Thoracic aorta (tissue), 2 donors: ENCODE measurements at places on chromosomes 13 and 19. TPM values are rescaled to one million over a fixed set of nuclear protein-coding genes. Genes with fewer than 3 reads are reported as not detected.

GRCh38 chr19:47303966-47304365 lies 5.7 kb upstream of the C5AR1 start:
- H3K27me3 ChIP-seq: no peaks in the 10 kb centered on the region
- H3K36me3 ChIP-seq: no peaks in the 10 kb centered on the region
- H3K4me3 ChIP-seq: no peak overlapping the region

DNA sequence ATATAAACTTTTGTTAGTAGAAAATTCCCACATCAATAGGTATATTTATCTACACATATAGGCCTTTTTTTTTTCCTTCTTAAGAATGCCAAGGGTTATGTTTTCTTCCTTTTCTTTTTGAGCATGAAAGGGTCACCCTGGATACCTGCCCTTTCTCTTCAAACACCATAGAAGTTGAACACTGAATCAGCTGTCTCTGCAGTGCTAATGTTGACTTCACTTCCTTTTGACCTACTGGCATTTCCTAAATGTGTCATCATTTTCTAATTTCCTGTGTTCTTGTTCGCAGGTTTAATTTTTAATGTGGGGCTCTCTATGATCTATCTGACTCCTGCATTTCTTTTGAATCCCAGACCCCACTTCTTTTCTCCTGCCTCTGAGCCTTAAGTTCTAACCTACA lies 532.0 kb downstream of the GPC6 start:
- no peaks in the 10 kb centered on the region for H3K27me3 ChIP-seq
- no peak overlapping the region for H3K4me3 ChIP-seq
- DNase-seq: no peak
- H3K27ac ChIP-seq: no peak overlapping the region
- H3K4me1 ChIP-seq: no peaks in the 10 kb centered on the region
- H3K36me3 ChIP-seq: no peaks in the 10 kb centered on the region

DNA sequence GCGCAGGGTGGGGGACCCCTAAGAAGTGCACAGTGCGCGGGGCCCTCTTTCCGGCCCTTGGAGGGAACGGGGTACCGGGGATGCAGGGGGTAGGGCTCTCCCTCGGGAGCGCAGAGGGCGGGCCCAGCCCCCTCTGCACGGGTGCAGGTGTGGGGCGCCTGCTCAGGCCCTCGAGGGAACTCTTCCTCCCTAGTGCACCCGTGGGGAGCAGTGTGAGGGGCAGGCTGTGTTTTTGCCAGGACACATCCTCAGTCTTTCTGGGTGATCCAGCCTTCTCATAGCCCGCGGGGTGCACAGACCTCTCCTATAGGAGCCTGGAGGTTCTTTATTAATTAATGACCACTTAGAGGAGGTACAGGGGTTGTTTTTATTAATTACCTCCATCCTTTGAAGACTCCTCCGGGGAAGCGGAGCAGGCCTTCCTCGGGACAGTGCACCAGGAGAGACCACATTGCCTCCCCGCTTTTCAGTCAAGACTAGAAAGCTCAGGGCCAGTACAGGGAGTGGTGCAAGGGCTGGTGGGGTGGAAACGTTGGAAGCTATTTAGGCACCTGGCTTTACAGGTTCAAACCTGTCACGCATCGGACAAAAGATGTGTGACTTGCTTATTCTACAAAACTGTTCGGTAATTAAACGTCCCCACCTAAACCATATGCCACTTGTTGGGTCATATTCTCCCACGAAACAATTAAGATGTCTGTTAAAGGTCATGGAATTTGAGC lies 598 bp upstream of the GJB6 start:
- no peak for DNase-seq
- peak overlapping the region; percentile 49 for H3K4me3 ChIP-seq
- no peak overlapping the region for H3K27ac ChIP-seq
- H3K4me1 ChIP-seq: peaks cover 7% of the 10 kb centered on the region
- H3K36me3 ChIP-seq: no peaks in the 10 kb centered on the region

DNA sequence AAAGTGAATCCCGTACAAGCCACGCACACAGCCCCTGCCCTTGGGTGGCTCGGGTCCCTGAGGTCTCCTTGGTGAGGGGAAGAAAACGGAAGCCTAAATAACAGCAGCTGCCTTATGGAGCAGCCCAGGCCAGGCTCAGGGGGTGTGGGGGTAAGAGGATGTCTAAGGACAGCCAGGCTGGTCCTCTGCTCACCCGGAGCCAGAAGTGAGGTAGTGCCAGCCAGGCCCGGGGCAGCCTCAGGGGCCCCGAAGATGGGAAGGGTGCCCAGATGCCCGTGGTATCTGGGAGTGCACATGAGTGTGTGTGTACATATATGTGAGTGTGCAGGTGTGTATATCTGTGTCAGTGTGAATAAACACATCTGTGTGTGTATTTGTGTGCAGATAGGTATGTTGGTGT lies 38.4 kb upstream of the PEPD start:
- H3K4me3 ChIP-seq: no peak overlapping the region
- H3K4me1 ChIP-seq: no peaks in the 10 kb centered on the region
- no peaks in the 10 kb centered on the region for H3K36me3 ChIP-seq
- H3K27me3 ChIP-seq: no peaks in the 10 kb centered on the region
- H3K27ac ChIP-seq: no peak overlapping the region
- DNase-seq: no peak

GRCh38 chr13:79642596-79642995 lies 161.6 kb downstream of the NDFIP2 start:
- no peaks in the 10 kb centered on the region for H3K36me3 ChIP-seq
- H3K4me1 ChIP-seq: no peaks in the 10 kb centered on the region
- DNase-seq: no peak
- H3K27ac ChIP-seq: no peak overlapping the region
- no peak overlapping the region for H3K4me3 ChIP-seq
- H3K27me3 ChIP-seq: no peaks in the 10 kb centered on the region

- H3K27me3 ChIP-seq: no peaks in the 10 kb centered on the region
- H3K36me3 ChIP-seq: peaks cover 14% of the 10 kb centered on the region
- peaks cover 19% of the 10 kb centered on the region for H3K4me1 ChIP-seq
- H3K27ac ChIP-seq: peak overlapping the region; percentile 91
- peak overlapping the region; percentile 73 for H3K4me3 ChIP-seq
Observed at GRCh38 chr19:19032420-19033175, 719 bp downstream of the SUGP2 start.

DNA sequence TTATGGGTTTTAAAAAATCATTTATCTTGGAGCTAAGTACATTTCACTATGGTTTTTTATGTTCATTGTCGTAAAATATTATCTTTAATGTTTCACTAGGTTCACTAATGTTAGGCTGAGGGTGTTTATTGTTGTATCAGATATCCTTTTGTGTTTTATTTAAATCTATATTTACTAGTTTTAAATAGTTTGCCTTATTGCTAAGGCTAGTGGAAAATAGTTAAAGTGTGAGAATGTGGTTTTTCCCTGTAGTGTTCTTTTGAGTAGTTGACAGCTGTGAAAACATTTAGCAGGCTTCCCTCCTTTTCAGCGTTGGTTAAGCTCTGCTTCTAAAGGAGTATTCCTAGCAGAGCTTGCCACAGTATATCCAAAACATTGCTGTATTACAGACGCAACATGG lies 139.0 kb downstream of the TM9SF2 start:
- H3K4me3 ChIP-seq: no peak overlapping the region
- H3K27me3 ChIP-seq: no peaks in the 10 kb centered on the region
- H3K27ac ChIP-seq: no peak overlapping the region
- H3K36me3 ChIP-seq: no peaks in the 10 kb centered on the region
- DNase-seq: no peak
- peaks cover 8% of the 10 kb centered on the region for H3K4me1 ChIP-seq

DNA sequence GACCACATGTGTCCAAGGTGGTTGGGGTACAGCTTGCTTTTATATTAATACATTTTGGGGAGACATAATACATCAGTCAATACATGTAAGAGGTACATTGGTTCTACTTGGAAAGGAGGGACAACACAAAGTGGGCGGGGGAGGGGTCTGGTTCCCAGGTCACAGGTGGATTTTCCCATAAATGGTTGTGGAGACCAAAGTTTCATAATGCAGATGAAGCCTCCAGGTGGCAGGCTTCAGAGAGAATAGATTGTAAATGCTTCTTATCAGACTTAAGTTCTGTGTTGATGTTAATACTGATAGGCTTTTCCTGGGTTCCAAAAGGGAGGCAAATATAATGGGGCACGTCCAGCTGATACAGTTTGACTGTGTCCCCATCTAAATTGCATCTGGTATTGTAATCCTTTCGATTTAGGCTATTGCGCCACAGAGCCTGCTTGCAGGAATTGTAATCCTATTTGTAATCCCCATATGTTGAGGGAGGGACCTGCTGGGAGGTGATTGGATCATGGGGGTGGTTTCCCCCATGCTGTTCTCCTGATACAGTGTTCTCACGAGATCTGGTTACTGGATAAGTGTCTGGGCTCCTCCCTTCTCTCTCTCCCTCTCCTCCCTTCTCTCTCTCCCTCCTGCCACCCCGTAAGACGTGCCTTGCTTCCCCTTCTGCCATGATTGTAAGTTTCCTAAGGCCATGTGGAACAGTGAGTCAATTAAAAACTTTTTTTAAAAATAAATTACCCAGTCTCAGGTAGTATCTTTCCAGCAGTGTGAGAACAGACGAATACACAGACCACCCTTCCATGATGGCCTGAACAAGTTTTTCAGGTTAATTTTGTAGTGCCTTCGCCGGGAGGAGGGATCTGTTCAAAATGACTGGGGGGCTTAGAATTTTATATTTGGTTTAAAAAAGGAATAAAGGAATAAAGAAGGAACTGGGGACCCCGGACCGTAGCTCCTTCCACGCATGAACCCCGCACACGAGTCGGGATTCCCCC lies 44.9 kb downstream of the ZNF823 start:
- no peak overlapping the region for H3K27ac ChIP-seq
- H3K4me3 ChIP-seq: peak overlapping the region; percentile 80
- H3K4me1 ChIP-seq: peaks cover 9% of the 10 kb centered on the region
- H3K36me3 ChIP-seq: no peaks in the 10 kb centered on the region
- no peak for DNase-seq

GRCh38 chr19:42380155-42380554 lies 9.9 kb downstream of the CNFN start:
- no peaks in the 10 kb centered on the region for H3K4me1 ChIP-seq
- no peaks in the 10 kb centered on the region for H3K27me3 ChIP-seq
- H3K4me3 ChIP-seq: no peak overlapping the region

GRCh38 chr13:30053939-30054338 lies 203.5 kb upstream of the UBL3 start:
- no peaks in the 10 kb centered on the region for H3K27me3 ChIP-seq
- no peak overlapping the region for H3K4me3 ChIP-seq
- DNase-seq: no peak
- H3K36me3 ChIP-seq: no peaks in the 10 kb centered on the region

DNA sequence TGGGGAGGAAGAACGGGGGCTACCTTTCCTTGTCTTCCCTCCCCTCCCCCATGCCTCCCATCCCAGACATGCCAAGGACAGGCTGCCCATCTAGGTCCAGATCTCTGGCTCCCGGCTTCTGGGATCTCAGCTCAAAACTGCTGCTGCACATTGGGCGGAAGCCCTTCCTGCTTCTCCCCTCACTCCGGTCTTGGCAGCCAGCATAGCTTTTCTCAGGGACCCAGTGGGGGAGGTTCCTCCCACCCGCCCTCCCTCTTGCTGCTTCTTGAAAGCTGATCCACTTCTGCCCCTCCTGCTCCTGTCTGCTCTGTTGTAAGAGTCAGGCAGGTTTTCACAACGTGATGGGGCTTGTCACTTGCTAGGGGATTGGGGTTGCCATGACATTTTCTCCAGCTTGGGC lies 21.7 kb upstream of the RNF17 start:
- no peak overlapping the region for H3K4me3 ChIP-seq
- H3K36me3 ChIP-seq: no peaks in the 10 kb centered on the region
- DNase-seq: no peak
- H3K4me1 ChIP-seq: peaks cover 4% of the 10 kb centered on the region

DNA sequence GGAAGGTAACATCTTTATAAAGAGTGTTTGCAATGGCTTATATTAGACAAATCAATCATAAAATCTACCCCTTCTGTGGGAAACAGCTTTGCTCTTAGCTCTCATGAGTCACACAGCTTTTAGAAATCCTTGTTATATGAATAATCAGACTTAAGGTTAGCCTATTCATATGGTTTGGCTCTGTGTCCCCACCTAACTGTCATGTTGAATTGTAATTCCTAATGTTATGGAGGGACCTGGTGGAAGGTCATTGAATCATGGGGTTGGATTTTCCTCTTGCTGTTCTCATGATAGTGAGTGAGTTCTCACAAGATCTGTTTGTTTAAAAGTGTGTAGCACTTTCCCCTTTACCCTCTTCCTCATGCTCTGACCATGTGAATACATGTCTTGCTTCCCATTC lies 704.2 kb upstream of the KLHL1 start:
- no peaks in the 10 kb centered on the region for H3K27me3 ChIP-seq
- no peaks in the 10 kb centered on the region for H3K36me3 ChIP-seq
- H3K4me1 ChIP-seq: no peaks in the 10 kb centered on the region
- no peak overlapping the region for H3K27ac ChIP-seq
- no peak overlapping the region for H3K4me3 ChIP-seq

- H3K4me1 ChIP-seq: no peaks in the 10 kb centered on the region
- DNase-seq: no peak
- H3K27me3 ChIP-seq: no peaks in the 10 kb centered on the region
- H3K27ac ChIP-seq: no peak overlapping the region
Observed at GRCh38 chr19:45020071-45020470, 18.8 kb upstream of the CLASRP start.

DNA sequence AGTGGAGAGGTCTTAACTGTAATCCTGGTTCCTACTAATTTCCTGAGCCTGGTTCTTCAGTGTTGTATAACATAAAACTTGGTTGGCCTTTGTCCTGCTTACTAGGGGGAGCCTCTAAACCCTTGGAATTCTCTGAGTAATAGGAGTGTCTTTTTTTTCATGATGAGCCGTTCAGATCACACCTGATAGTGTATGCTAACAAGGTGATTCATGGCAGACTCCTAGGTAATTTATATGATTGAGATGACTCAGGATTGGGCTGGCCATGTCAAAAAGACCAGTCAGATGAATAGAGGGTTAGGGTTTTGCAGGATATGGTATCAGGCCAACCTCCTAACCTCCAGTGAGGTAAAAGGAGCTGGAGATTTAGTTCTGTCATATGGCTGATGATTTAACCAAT lies 135.8 kb upstream of the KLF12 start:
- H3K27ac ChIP-seq: no peak overlapping the region
- no peak overlapping the region for H3K4me3 ChIP-seq
- no peaks in the 10 kb centered on the region for H3K27me3 ChIP-seq
- no peak for DNase-seq

GRCh38 chr19:38055010-38055409 lies 148.0 kb downstream of the SIPA1L3 start:
- no peak overlapping the region for H3K27ac ChIP-seq
- no peak overlapping the region for H3K4me3 ChIP-seq
- no peaks in the 10 kb centered on the region for H3K36me3 ChIP-seq

GRCh38 chr13:83620530-83621220 lies 261.6 kb downstream of the SLITRK1 start:
- DNase-seq: no peak
- peak overlapping the region; percentile 21 for H3K27ac ChIP-seq
- no peaks in the 10 kb centered on the region for H3K27me3 ChIP-seq
- no peak overlapping the region for H3K4me3 ChIP-seq

BEST2 gene
- not detected for total RNA-seq

LGI4 gene
- total RNA-seq: 17.4 TPM

VSTM1 gene
- total RNA-seq: not detected

CACNG6 gene
- not detected for total RNA-seq

FGF22 gene
- total RNA-seq: 0.56 TPM

ZNF486 gene
- 1.4 TPM for total RNA-seq

LSR gene
- 7.6 TPM for total RNA-seq

PEX11G gene
- total RNA-seq: 0.63 TPM

RABAC1 gene
- total RNA-seq: 332 TPM

CEACAM16 gene
- not detected for total RNA-seq
